ENCODE measurements at places on chromosomes 6 and 20. TPM values are rescaled to one million over a fixed set of nuclear protein-coding genes. Genes with fewer than 3 reads are reported as not detected.

DNA sequence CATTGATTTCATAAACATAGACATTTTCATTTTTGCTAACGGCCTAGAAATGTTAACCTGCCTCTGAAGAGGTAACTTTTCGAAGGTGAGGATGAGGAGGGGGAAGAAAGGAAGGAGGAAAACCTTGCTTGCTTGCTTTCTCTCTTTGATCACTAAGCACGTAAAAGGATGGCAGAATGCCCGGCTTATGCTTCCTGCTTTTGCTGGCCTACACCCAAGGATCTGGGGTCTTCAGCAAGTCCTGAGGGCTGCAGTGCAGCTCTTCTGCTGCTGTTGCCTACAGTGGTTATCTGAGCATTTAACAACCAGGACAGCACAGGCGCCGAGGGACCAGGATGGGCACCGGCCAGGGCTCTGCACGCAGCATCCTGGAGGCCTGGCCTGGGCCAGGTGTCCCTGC is 150.8 kb upstream of the TAB2 start:
- DNase-seq = no peak
- H3K4me3 ChIP-seq = no peak overlapping the region
- peaks cover 44% of the 10 kb centered on the region for H3K36me3 ChIP-seq
- no peaks in the 10 kb centered on the region for H3K27me3 ChIP-seq
- peaks cover 43% of the 10 kb centered on the region for H3K4me1 ChIP-seq
- peak overlapping the region; percentile 22 for H3K27ac ChIP-seq

DNA sequence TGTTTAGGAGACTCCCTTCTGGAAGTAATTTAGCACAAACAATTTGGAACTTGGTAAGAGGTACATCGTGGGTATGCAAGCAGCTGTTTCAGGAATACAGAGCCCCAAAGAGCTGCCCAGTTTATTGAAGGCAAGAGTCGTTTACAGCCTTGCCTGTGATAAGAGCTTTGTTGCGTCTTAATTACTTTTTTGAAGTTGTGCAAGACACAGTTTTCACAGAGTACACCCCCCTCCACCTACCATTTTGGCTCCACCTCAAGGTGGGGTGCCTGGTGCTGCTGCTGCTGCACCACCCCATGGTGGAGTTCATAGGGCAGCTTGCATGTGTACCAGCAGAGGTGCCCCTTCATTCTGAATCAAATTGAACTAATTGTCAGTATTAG is 296.1 kb downstream of the ZFAND3 start:
- DNase-seq = no peak
- H3K4me1 ChIP-seq = peaks cover 2% of the 10 kb centered on the region
- peaks cover 11% of the 10 kb centered on the region for H3K36me3 ChIP-seq
- no peaks in the 10 kb centered on the region for H3K27me3 ChIP-seq
- no peak overlapping the region for H3K27ac ChIP-seq

DNA sequence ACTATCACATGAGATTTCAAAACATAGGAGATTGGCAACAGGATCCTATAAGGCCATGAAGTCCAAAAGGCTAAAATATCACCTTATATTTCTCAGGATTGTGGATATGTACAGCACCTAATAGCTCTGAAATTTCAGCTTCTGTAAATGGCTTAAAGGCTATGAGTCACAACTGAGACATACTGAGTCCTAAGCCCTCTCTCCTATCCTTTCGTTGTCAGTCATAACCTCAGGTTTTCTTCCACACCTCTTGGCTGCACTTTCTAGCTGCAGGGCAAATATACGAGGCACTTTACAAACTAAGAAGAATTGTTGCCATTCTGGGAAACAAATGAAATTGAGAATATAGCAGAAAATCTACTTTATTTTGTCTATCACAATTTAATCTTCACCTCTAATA is 969.9 kb upstream of the EPHA7 start:
- no peaks in the 10 kb centered on the region for H3K36me3 ChIP-seq
- H3K4me3 ChIP-seq = no peak overlapping the region
- no peak overlapping the region for H3K27ac ChIP-seq
- no peaks in the 10 kb centered on the region for H3K4me1 ChIP-seq
- H3K27me3 ChIP-seq = no peaks in the 10 kb centered on the region

The SLC17A2 gene
- total RNA-seq = not detected

The NKAPL gene
- 0.12 TPM for total RNA-seq

The OR2B6 gene
- total RNA-seq = not detected

Data from activated CD4-positive, alpha-beta T cell treated with anti-CD3 and anti-CD28 coated beads, Interleukin-2, amount 10 ng/mL, durations not matched to agents 7 days and 5 days (primary cell).